RPMI7951 (cell line): ENCODE measurements at places on chromosomes 3 and 15. TPM values are rescaled to one million over a fixed set of nuclear protein-coding genes. Genes with fewer than 3 reads are reported as not detected.

The MINAR1 gene
- total RNA-seq, result 1.1 and 1.3 TPM in 2 replicates

The ARPIN gene
- total RNA-seq, result 12.0 and 15.1 TPM in 2 replicates

The TRPM1 gene
- not detected in 2 replicates for total RNA-seq

The GRM7 gene
- not detected in 2 replicates for total RNA-seq

The DZIP1L gene
- total RNA-seq, result 7.4 and 11.1 TPM in 2 replicates

The ALPK3 gene
- total RNA-seq, result 0.10 and 0.12 TPM in 2 replicates

The TMEM207 gene
- total RNA-seq, result not detected in 2 replicates

The CPNE9 gene
- not detected in 2 replicates for total RNA-seq

The CCR8 gene
- total RNA-seq, result not detected in 2 replicates

The HRH1 gene
- 18.8 and 22.6 TPM in 2 replicates for total RNA-seq
